ENCODE measurements at places on chromosomes 5 and 9. TPM values are rescaled to one million over a fixed set of nuclear protein-coding genes. Genes with fewer than 3 reads are reported as not detected.

GRCh38 chr9:123778232-123778902, 151.6 kb downstream of the DENND1A start:
- H3K27ac ChIP-seq = no peak overlapping the region
- H3K4me3 ChIP-seq = no peak overlapping the region
- H3K36me3 ChIP-seq = no peaks in the 10 kb centered on the region

PRDM9 gene
- total RNA-seq = not detected

DNA sequence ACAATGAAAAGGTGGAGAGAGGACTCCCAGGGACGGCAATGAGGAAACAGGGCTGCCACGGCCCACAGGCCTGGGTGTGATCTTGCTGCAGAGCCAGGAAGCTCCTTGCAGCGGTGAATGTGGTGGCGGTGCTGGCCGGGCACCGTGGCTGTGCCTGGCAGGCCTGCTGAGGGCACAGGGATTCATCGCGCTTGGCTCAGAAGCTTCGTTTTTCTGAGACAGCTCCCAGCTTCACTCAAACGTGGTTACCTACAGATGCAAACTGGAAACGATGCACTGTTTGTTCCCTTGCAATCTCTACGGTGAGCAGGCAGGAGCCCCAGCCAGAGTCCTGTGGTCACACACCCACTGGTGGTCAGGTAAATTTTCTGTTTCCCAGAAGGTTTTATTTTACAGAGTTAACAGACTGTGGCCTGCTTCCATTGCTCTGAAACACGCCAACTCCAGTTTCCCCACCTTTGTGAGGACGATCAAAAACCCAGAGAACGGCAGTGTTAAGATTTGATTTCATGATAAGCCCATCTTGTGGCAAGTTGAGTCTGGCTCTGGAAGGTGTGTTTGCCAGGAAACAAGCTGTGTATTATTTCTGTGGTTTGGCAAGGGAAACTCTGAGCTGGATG, 183.9 kb downstream of the AUH start:
- no peak overlapping the region for H3K4me3 ChIP-seq
- no peaks in the 10 kb centered on the region for H3K36me3 ChIP-seq

DNA sequence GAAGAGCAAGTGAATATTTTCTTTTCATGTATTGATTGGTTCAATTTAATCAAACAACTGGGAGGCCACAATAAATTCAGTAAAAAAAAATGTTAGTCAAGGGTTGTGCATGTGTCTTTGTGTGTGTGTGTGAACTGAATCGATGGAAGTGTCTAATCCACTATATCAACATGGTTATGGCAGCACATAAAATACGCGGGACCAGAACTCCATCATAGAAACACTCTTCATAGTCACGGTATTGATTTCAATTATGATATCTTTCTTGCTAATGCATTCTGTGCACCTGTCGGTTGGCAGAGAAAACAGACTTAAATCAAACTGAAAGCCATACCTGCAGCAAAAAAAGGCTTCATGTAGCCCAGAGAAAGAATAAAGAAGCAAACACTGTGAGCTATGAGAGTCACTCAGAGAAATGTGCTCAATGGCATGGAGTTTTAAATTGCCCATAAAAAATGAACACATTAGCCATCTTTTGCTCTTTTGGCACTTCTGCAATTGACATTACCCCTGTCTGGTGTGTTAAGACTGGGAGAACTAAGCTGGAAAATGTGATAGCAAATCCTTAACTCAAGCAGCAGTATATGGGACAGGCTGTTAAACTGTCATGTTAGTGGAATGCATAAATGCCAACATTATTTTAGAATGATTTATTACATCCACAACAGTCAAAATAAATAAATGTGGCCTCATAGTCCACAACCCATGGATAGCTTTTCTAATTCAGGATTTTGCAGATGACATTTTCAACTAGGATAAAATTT, 642.4 kb upstream of the C9orf72 start:
- H3K27me3 ChIP-seq = no peaks in the 10 kb centered on the region
- H3K4me3 ChIP-seq = no peak overlapping the region
- H3K4me1 ChIP-seq = no peaks in the 10 kb centered on the region
- H3K27ac ChIP-seq = no peak overlapping the region

PCDHB10 gene
- total RNA-seq = 3.2 TPM
